EH (cell line): ENCODE measurements at places on chromosomes 2 and 18.

GRCh38 chr2:108573061-108573460 is 38.8 kb downstream of the LIMS1 start:
- peak; percentile 79 for DNase-seq

- DNase-seq = no peak
Measured at GRCh38 chr2:17442334-17442733, 75.9 kb downstream of the RAD51AP2 start.

DNA sequence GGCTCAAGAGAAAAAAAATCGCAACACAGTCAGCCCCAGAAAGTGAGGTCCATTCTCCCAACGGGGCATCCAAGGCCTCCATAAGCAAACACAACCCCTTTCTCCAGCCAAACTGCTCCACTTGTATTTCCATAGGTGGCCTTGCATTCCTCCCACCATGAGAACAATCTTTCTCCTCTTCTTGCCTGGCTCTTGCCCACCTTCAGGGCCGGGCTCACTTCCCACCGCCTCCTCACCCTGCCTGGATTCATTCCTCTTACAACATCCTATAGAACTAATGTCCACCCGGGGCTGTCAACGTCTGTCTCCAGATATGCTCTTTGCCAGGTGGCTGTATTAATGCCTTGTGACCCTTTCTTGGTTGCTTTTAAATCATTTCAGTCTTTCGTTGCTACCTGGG is 124.5 kb downstream of the SMAD7 start:
- no peak for DNase-seq

DNA sequence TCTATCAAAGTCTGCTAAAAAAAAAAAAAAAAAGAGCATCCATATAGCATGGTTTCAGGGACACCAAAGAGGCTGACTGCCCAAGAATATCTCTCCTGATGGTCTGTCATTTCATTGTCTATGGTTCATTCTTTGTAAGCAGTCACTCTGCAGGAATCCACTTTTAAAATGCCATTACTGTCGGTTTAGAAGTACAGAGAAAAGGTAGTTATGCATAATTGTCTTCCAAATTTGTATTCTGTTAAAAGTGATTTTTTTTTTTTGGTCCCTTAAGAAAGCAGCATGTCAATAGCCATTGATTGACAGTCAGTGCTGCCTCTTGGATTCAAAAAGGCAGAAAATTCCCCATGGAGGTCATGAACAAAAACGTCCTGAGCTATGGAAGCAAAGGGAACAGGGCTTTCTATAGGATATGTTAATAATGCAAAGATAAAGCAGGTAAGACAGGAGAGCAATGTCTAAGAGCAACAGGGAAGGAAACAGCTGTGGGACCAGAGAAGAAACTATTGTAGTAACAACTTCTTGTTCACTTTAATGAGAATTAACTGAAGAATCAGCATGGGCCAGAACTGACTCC is 245.8 kb downstream of the TMX3 start:
- no peak for DNase-seq

- DNase-seq = no peak
Measured at GRCh38 chr2:25980076-25980887, 2.0 kb downstream of the KIF3C start.

DNA sequence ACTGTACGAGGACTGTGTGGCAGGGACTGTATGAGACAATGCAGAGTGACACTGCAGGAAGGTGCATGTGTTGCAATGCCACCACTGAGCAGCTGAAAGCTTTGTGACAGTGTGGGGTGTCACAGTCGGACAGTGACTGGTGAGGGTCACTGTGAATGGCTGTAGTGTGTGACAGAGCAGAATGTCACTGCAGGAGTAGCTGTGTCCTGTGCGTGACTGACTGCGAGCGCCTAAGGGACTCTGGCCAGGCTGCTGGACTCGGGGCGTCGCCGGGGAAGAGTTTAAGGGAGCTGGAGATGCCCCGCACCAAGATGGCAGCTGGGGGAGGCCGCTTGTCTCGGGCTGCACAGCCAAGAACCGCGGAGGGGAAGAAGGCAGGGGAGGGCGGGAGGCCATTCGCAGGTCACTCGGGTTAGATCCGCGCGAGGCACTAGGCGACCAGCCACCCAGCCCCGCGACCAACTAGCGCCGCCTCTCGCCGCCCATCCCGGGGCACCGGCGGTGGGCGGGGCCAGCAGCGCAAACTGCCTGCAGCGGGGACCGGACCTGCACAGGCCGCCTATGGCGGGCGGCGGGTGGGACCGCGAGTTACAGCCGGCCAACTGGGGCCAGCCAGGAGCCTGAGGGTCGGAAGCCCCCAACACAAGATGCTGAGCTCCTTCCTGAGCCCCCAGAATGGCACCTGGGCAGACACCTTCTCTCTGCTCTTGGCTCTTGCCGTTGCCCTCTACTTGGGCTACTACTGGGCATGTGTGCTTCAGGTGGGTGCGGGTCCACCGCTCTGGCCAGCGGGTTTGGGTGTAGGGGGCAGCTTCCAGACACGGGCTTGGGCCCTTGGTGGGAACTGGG is at the start of gene ABHD1:
TSS of gene ABHD1 (plus strand) at position 514 of the 849 bp plus-strand sequence. CDS start at position 648, 134 bp downstream.
- DNase-seq = peak; percentile 33

DNA sequence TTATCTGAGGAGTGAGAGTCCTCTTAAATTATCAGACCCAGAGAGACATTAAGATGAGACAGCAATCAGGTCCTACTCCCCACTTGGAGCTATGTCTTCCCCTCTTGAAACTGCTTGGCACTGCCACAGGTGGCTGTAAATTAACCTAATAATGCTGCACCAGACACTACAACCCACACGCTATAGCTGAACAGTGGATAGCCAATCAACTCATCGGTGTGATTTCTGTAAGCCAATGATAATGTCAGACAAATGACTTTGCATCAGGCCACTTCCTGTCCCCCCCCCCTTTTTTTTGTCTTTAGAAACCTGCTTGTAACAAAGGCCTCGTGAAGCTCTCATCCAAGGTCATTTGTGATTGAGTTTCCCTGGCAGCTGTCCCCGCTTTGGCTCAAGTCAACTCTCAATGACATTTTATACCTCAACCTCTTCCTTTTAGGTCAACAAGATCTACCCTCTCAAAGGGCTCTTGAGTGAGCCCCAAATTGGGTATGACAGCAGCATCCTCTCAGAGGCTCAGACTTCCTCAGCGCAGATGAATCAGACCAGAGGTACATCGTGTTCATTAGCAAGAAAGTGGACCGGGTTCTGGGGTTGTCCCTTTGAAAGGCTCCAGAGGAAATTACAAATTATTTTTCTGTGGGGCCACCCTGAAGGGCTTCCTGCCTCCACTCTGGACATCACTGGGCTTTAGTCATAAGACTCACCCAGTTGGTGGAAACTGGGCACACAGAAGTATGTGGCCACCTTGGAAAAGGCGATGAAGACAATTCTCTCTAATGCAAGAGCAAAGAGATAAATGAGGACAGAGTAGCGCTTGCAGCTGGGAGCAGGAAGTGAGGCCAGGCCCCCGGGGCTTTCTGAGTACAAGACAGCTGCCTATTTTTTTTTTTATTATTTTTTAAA is 73.6 kb downstream of the COPS8 start:
- DNase-seq = peak; percentile 56

- DNase-seq = no peak
Measured at GRCh38 chr2:86021396-86022378, 84.0 kb downstream of the POLR1A start.
